WTC11 (cell line): ENCODE measurements at places on chromosomes 2 and 18.

DNA sequence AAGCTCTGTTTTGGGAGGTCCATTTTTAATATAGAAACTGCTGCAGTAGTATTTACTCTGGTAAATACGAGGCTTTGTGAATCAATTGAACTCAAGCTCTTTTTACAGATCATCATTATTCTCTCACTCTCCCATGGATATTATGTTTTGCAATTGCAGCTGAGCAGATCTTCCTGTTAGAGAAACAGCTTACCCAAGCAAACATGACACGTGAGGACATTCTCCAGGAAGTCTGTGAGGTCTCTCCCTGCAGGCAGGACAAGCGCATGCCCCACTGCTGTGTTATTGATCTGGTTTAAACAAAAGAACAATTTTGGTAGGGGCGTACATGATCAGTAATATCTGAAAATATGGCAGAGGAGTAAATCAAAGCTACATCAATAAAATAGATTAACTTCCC, 72.1 kb downstream of the COL6A3 start:
- H3K36me3 ChIP-seq: peaks cover 2% of the 10 kb centered on the region; the same call in 1 of the 2 replicates
- no peaks in the 10 kb centered on the region for H3K27me3 ChIP-seq
- H3K27ac ChIP-seq: no peak overlapping the region
- H3K4me3 ChIP-seq: no peak overlapping the region

- H3K36me3 ChIP-seq: no peaks in the 10 kb centered on the region
- H3K4me3 ChIP-seq: no peak overlapping the region
- no peak for DNase-seq
- H3K27ac ChIP-seq: no peak overlapping the region
- peaks cover 7% of the 10 kb centered on the region; the same call in 1 of the 2 replicates for H3K4me1 ChIP-seq
These were observed 671.2 kb downstream of the LRRTM4 start for GRCh38 chr2:76851000-76851399.

DNA sequence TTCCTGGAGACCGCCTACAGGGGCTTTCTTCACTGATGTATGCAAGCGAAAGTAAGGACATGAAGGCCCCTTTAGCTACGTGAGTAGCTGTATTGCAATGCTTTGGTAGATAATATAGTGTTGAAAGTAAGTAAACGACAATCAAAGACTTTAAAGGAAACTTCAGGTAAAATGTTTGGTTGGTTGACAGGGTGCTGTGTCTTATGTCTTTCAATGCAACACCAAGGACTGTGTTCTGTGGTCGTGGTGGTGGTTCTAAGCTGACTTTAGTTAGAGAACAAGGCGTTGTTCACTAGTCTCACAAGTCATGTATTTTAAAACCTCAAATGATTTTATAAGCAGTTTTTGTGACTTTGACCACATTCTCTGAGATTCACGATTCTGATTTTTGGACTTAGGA, 58.0 kb upstream of the CABYR start:
- H3K4me3 ChIP-seq: no peak overlapping the region
- H3K27me3 ChIP-seq: no peaks in the 10 kb centered on the region
- DNase-seq: no peak
- peaks cover 18% of the 10 kb centered on the region for H3K36me3 ChIP-seq
- H3K4me1 ChIP-seq: peaks cover 16% of the 10 kb centered on the region
- no peak overlapping the region for H3K27ac ChIP-seq

- no peaks in the 10 kb centered on the region for H3K36me3 ChIP-seq
- peaks cover 15% of the 10 kb centered on the region for H3K27me3 ChIP-seq
- no peak overlapping the region for H3K4me3 ChIP-seq
- H3K27ac ChIP-seq: no peak overlapping the region
These were observed 25.6 kb upstream of the INHBB start for GRCh38 chr2:120320318-120320851.

GRCh38 chr18:62802523-62802922, 87.2 kb downstream of the PHLPP1 start:
- H3K4me1 ChIP-seq: peaks cover 74% of the 10 kb centered on the region

DNA sequence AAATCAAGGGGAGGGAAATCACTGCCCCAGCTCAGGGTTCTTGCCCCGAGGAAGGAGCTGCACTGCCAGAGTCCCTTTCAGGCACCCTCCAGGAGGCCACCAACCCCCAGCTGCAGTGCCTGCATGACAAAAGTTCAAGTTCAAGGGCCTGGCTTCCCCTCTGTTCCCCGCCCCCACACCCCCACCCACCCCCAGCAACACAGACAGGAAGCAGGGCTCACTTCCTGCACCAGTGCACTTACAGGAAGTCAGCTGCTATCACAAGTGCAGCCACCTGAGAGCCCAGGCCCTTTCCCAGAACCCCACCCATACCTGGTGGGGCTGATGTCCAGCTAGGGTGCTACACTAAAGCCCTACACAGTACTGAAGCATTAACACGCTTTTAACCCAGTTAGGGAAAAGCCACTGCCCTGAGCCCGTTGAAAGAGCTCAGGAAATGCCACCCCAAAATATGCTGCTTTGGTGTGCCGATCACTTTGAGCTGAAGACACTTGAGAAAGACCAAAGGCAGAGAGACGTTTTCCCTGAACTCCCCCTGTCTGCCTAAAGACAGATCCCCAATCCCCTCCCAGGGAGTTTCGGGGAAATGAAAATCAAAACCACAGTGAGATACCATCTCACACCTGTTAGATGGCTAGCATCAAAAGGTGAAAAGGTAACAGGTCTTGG, 109.9 kb upstream of the CAB39 start:
- H3K27ac ChIP-seq: no peak overlapping the region
- peaks cover 4% of the 10 kb centered on the region for H3K36me3 ChIP-seq
- no peak overlapping the region for H3K4me3 ChIP-seq

- H3K4me3 ChIP-seq: peak overlapping the region; percentile 68
- peak overlapping the region; percentile 86 for H3K27ac ChIP-seq
- peaks cover 37% of the 10 kb centered on the region for H3K36me3 ChIP-seq
- no peak for DNase-seq
- peaks cover 37% of the 10 kb centered on the region for H3K4me1 ChIP-seq
- peaks cover 7% of the 10 kb centered on the region for H3K27me3 ChIP-seq
These were observed 5.4 kb downstream of the SOX11 start for GRCh38 chr2:5697562-5697961.

DNA sequence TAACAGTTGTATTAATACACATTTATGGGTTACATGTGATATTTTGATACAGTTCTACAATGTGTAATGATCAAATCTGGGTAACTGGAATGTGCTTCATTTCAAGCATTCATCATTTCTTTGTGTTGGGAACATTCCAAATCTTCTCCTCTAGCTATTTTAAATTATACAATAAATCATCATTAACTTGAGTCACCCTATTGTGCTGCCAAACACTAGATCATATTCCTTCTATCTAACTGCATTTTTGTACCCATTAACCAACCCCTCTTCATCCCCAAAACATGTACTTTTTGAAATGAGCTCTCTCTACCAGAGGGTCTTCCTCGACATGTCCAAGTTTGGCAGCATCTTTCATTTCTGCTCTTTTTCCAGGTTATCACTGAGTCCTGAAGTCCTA, 81.1 kb upstream of the TTC39C start:
- no peak overlapping the region for H3K27ac ChIP-seq
- no peak overlapping the region for H3K4me3 ChIP-seq

- peaks cover 15% of the 10 kb centered on the region for H3K4me1 ChIP-seq
- no peak overlapping the region for H3K4me3 ChIP-seq
- H3K27ac ChIP-seq: no peak overlapping the region
- H3K36me3 ChIP-seq: peaks cover 2% of the 10 kb centered on the region; the same call in 1 of the 2 replicates
- no peaks in the 10 kb centered on the region for H3K27me3 ChIP-seq
These were observed 1923.8 kb upstream of the CELF4 start for GRCh38 chr18:39489431-39489830.

DNA sequence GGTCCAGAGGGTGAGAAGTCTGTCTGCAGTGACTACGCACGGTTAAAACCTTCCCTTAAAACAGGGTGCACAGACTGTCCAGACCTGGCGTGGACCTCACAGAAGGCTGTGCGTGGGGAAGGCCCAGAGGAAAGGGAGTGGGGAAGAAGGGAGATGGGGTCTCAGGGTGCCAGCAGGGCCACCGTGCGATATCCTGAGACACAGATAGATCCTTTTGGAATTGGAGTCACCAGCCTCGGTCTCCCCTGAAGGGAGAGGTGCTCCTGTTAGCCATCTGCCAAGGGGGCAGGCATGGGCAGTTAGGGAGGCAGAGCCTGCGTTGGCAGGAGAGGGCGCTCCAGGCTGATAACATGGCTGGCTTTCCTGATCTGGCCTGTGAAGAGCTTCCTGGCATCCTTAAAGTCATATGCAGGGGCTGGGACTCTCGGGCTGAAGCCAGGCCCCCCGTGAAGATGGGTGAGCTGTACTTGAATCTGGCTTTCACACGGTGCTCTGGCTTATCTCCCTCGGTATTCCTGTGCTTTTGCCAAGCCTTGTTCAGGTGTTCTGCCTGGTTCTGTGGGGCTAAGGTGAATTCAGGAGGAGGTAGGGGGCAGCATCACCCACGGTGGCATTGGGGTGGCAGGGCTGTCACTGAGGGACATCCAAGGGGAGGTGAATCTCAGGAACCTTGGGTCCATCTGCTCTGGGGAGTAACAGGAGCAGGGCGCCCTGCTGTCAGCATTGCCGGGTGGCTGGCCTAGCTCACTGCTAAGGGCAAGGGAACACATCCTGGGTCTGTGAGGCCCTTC, 107.2 kb upstream of the SMAD2 start:
- no peak overlapping the region for H3K4me3 ChIP-seq
- peak; percentile 58 for DNase-seq
- no peaks in the 10 kb centered on the region for H3K4me1 ChIP-seq
- H3K27ac ChIP-seq: no peak overlapping the region

DNA sequence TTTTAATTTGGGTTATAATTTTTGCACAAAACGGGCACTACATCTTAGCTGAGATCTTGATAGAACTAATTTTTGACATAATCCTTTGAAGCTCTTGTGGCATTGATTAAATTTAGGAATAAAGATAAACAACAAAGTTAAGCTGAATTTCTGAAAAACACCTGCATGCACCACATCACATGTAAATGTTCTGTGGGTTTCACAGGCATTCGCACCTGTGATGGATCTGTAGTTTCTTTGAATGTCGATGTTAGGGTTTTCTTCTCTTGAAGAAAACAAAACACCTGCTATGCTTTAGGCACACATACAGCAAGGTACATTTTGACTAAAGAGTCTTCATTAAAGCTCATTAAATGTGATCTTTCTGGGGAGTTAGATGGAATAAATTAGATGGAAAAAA, 60.3 kb downstream of the RPIA start:
- H3K4me1 ChIP-seq: peaks cover 5% of the 10 kb centered on the region
- DNase-seq: no peak
- H3K36me3 ChIP-seq: peaks cover 35% of the 10 kb centered on the region
- no peak overlapping the region for H3K27ac ChIP-seq

DNA sequence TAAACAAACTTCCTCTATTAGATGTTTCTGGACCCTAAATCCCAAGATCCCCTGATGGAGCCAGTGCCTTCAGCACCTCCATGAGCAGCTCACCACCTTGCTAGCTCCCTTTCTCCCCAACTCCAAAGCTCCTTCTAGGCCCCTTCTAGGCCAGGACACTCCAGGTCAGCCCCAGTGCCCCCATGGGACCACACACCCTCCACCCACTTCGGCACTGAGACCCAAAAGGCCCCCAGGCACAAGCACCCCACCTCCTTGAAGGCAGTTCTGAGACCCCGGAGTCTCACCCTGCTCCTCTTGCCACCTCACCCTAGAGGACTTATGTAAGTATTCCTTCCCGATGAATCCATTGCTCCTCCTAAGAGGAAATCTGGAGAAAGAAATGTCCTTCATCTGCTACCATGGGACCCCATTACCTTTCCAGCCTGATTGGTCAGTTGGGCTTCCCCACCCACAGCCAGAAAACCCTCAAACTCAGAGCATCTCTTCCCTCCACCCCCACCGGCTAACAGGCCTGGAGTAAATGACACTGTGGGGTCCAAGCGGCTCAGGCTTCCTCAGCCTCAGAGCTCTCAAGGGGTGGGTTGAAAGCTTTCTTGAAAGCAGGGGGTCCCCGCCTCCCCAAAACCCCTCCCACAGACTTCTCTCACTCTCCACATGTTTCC, 9.8 kb upstream of the ARMC9 start:
- H3K4me3 ChIP-seq: no peak overlapping the region
- DNase-seq: no peak
- H3K36me3 ChIP-seq: no peaks in the 10 kb centered on the region
- no peak overlapping the region for H3K27ac ChIP-seq
- peaks cover 33% of the 10 kb centered on the region for H3K4me1 ChIP-seq

DNA sequence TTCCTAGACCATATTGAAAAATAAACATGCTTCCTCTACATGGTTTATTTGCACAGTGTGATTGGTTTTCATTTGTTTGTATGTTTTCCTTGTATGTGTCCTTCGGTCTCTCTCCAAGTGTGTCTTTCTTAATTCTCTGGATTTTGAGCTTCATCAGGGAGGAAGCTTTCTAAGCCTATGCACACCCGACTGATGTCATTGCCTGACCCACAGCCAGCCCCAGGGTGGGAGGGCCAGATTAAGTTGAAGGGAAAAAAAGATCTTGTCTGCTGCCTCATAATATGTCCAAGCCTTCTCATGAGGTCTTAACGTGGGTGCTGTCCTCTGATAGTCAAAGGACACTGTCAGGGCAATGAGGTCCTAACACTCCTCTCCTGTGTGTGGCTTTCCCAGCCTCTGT, 115.2 kb downstream of the MARCHF4 start:
- H3K4me1 ChIP-seq: no peaks in the 10 kb centered on the region
- DNase-seq: no peak
- no peak overlapping the region for H3K4me3 ChIP-seq
- no peaks in the 10 kb centered on the region for H3K27me3 ChIP-seq
- no peaks in the 10 kb centered on the region for H3K36me3 ChIP-seq

DNA sequence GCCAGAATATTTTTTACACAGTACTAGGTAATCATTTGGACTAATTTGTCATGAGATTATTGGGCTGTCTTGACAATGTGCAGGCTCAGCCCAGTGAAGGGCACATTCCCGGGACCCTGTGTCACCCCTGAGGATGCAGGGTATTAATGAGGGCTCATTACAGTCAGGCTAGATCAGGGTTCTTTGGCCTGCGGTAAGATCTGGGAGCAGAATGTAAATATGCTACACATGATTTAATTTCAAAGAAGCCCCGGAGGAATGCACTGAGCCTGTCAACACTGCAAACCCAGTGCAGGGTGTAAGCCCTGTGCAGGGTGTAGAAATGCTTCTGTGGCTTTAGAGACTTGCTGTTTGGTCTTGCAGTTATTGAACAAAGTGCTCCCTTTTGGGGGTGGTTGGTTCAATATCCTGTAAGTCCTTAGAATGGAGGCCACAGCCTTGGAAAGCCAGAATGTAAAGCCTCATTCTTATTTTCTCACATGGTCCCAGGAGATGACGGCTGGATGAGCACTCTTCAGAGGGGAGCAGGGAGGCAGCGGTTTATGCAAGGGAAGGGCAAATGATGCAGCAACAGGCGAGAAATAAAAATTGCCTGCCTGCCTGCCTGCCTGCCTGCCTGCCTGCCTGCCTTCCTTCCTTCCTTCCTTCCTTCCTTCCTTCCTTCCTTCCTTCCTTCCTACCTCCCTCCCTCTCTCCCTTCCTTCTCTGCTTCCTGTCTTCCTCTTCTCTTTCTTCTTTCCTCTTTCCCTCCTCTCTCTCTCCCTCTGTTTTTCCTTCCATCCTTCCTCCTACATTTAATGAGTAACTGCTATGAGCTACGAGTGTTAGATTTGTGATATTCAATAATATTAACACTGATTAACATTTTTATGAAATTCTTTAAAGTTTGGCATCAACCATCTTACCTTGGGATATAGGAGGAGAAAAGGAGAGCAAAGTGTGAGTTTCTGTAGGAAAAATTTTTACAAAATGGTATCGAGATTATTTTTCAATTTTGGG, 148.8 kb downstream of the VAPA start:
- H3K27me3 ChIP-seq: no peaks in the 10 kb centered on the region
- no peak overlapping the region for H3K27ac ChIP-seq
- H3K36me3 ChIP-seq: no peaks in the 10 kb centered on the region
- DNase-seq: no peak

- 0 out of 2 replicates have a peak, but pooled peaks cover 2% of the 10 kb centered on the region for H3K4me1 ChIP-seq
- no peak overlapping the region for H3K27ac ChIP-seq
- H3K27me3 ChIP-seq: no peaks in the 10 kb centered on the region
- DNase-seq: no peak
These were observed 435.5 kb upstream of the CRIM1 start for GRCh38 chr2:35920061-35920460.
